ENCODE measurements at places on chromosomes 13 and 19.

DNA sequence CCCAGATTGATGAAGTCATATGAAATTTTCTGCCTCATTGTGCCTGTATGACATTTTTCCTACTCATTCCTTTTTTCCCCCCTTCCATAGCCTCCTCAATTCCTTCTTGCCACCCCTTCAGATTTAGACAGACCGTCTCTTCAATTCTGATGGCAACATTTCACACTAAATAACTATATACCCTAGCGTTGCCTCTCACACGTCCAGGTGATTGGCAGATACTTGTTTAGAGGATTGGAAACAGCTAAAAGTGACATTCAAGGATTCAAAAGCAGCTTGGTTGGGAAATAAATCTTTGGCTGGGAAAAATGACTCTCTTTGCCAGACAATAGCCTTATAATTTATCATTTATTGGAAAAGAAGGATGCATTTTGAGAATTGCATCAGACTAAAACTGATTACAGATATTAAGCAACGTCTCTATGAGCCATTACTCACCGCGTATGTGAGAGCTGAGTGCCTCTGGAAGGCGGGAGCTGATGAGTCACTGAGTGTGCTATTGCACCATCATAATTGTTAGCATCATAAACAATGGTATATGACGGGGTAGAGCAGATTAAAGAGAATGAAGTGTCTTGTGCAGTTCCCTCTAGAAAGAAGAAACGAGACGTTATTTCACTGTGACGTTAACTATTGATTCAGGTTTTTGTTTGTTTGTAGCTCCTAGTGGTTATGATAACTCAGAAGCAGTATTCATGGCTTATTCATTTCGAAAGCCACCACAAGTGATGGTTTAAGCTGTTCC lies 61.1 kb upstream of the FAM216B start:
- DNase-seq: no peak
- H3K36me3 ChIP-seq: no peaks in the 10 kb centered on the region
- H3K27me3 ChIP-seq: peaks cover 12% of the 10 kb centered on the region
- H3K27ac ChIP-seq: no peak overlapping the region
- no peaks in the 10 kb centered on the region for H3K4me1 ChIP-seq

- H3K4me3 ChIP-seq: peak within 1 kb of the TSS; percentile 62
- no peak for DNase-seq
- H3K27me3 ChIP-seq: peaks cover 42% of the 10 kb centered on the region
- no peaks in the 10 kb centered on the region for H3K36me3 ChIP-seq
- peak within 1 kb of the TSS; percentile 56 for H3K27ac ChIP-seq
These were observed at the start of gene LTBP4 for GRCh38 chr19:40601134-40601974. LTBP4 (plus strand) TSS chr19:40601369; CDS start chr19:40601388, 19 bp downstream.

DNA sequence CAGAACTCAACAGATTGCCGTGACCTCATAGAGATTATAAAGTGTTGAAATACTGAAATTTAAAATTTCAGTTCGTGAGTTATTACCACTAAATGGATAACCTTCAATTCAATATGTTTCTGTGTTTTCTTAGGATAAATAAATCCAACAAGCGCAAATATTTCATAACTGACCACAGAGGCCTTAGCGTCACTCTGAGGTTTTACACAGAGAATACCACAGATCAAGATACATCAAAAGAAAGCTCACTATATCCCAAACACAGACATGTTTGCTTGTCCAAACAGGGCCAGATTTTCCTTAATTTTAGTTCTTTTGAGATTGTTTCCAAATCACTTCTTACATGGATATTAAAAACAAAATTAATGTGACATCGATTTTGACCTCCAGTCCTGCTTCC lies 235.8 kb downstream of the EFNB2 start:
- H3K4me1 ChIP-seq: no peaks in the 10 kb centered on the region
- no peaks in the 10 kb centered on the region for H3K27me3 ChIP-seq
- no peaks in the 10 kb centered on the region for H3K36me3 ChIP-seq
- no peak overlapping the region for H3K27ac ChIP-seq

GRCh38 chr13:38941353-38941945 lies 49.2 kb downstream of the STOML3 start:
- no peaks in the 10 kb centered on the region for H3K4me1 ChIP-seq
- H3K27me3 ChIP-seq: no peaks in the 10 kb centered on the region
- H3K36me3 ChIP-seq: no peaks in the 10 kb centered on the region
- H3K4me3 ChIP-seq: no peak overlapping the region
- no peak overlapping the region for H3K27ac ChIP-seq

DNA sequence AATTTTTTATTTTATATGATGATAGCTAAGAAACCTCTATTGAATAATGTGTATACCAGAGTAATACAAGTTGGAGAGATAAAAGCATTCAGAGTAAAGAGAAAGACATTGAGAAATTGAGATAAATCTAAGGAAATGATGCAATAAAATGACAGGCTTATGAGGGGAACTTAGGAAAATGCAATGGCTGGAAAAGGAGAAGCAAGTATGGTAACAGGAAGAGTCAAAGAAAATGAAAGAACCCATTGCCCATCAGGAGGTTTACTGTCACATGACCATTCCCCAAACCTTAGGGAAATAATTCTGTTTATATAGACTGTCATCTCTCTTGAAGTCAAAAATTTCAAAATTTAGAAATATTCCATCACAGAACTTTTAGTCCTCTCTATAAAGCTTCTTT lies 808.0 kb upstream of the PRR20A start:
- H3K4me1 ChIP-seq: no peaks in the 10 kb centered on the region
- no peaks in the 10 kb centered on the region for H3K27me3 ChIP-seq
- DNase-seq: no peak
- H3K4me3 ChIP-seq: no peak overlapping the region
- H3K27ac ChIP-seq: no peak overlapping the region
- H3K36me3 ChIP-seq: no peaks in the 10 kb centered on the region

GRCh38 chr19:56252699-56253422 lies 19.7 kb upstream of the EDDM13 start:
- H3K4me1 ChIP-seq: peaks cover 4% of the 10 kb centered on the region
- no peaks in the 10 kb centered on the region for H3K27me3 ChIP-seq
- no peak overlapping the region for H3K27ac ChIP-seq
- peaks cover 11% of the 10 kb centered on the region for H3K36me3 ChIP-seq
- no peak overlapping the region for H3K4me3 ChIP-seq
- DNase-seq: peak; percentile 66

DNA sequence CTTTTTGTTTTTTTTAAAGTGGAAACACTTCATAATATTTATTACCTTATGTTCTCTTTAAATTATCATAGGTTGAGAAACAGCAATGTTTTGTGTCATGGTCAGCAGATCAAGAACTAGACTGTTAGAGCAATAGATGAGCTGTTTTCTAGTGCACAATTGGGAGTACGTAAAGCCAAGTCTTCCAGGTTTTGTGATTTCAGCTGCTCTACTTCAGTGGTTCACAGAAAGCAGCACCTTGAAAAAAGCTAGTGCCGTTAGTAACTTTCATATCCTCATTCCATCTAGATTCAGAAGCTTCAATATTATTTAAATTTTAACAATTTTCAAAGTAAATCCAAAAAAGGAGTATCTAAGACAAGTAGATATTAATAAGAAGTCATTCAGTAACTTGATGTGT lies 1.9 kb downstream of the GPR18 start:
- peak overlapping the region; percentile 78 for H3K4me3 ChIP-seq
- DNase-seq: no peak
- peak overlapping the region; percentile 89 for H3K27ac ChIP-seq
- peaks cover 68% of the 10 kb centered on the region for H3K4me1 ChIP-seq

GRCh38 chr13:36251526-36251925 lies 37.2 kb upstream of the SOHLH2 start:
- H3K27ac ChIP-seq: no peak overlapping the region
- H3K4me1 ChIP-seq: no peaks in the 10 kb centered on the region
- DNase-seq: no peak
- H3K4me3 ChIP-seq: no peak overlapping the region
- no peaks in the 10 kb centered on the region for H3K27me3 ChIP-seq
- H3K36me3 ChIP-seq: no peaks in the 10 kb centered on the region

GRCh38 chr19:883661-884211 lies 9.3 kb downstream of the MED16 start:
- no peak for DNase-seq
- no peak overlapping the region for H3K27ac ChIP-seq
- no peak overlapping the region for H3K4me3 ChIP-seq
- H3K27me3 ChIP-seq: no peaks in the 10 kb centered on the region
- H3K36me3 ChIP-seq: peaks cover 41% of the 10 kb centered on the region
- H3K4me1 ChIP-seq: peaks cover 4% of the 10 kb centered on the region

DNA sequence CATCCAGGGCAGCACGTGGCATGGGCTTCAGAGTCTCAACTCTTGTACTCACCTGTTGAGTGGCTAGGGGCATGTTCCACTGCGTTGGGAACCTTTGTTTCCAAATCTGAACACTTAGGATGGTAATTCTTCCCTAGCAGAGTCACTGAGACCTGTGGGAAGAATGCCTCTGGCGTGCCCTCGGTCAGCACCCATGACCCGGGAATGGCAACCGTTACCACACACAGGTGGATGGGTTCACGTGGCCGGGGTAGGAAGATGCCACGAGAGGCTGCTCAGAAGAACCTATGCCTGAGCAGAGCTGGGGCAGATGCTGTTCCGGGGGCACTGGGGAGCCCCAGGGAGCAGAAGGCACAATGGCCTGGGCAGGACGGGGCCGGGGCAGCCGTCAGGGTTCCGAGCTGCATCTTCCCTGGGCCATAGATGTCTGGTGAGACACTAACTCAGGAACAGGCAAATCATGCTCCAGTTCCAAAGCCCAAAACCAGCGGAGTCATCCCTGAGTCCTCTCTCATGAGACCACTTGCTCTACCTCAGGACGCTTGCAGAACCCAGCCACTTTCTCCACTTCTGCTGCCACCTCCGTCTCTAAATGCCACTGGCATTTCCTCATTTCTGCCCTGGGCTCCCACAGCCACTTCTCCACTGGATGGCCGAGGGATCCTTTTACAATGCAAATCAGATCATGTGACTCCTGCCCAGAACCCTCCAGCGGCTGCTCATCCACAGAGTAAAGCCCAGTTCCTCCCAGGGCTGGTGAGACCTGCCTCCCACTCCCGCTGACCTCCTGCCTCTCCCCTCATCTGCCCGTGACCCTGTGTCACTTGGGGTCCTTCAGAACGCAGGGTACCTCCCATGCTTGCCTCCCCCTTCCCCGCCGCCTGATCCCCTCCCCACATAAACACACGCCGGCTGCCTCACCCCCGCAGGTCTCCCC lies 36.7 kb downstream of the FAM124A start:
- peaks cover 4% of the 10 kb centered on the region for H3K27me3 ChIP-seq
- DNase-seq: no peak
- peaks cover 4% of the 10 kb centered on the region for H3K4me1 ChIP-seq
- peaks cover 1% of the 10 kb centered on the region for H3K36me3 ChIP-seq
- H3K27ac ChIP-seq: no peak overlapping the region

DNA sequence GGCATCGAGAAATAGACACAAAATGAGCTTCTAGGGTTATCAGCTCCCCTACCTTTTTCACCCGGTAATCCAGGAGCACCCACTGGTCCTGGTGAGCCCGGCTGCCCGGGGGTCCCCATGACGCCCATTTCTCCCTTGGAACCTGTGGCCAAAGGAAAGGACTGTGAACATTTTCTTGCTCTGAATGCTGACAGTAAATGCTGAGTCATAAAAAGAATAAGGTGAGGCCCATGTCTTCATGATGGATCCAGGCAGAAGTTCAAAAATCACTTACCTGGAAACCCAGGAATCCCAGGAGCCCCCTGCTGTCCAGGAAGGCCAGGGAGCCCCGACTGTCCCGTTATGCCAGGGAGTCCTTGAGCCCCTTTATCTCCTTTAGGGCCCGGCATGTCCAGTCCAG lies 129.2 kb downstream of the COL4A1 start:
- peaks cover 2% of the 10 kb centered on the region for H3K36me3 ChIP-seq
- no peak overlapping the region for H3K27ac ChIP-seq
- no peak for DNase-seq

- H3K27me3 ChIP-seq: no peaks in the 10 kb centered on the region
- peaks cover 48% of the 10 kb centered on the region for H3K36me3 ChIP-seq
- DNase-seq: peak; percentile 68
These were observed 5.3 kb upstream of the CD79A start for GRCh38 chr19:41871573-41872383.

DNA sequence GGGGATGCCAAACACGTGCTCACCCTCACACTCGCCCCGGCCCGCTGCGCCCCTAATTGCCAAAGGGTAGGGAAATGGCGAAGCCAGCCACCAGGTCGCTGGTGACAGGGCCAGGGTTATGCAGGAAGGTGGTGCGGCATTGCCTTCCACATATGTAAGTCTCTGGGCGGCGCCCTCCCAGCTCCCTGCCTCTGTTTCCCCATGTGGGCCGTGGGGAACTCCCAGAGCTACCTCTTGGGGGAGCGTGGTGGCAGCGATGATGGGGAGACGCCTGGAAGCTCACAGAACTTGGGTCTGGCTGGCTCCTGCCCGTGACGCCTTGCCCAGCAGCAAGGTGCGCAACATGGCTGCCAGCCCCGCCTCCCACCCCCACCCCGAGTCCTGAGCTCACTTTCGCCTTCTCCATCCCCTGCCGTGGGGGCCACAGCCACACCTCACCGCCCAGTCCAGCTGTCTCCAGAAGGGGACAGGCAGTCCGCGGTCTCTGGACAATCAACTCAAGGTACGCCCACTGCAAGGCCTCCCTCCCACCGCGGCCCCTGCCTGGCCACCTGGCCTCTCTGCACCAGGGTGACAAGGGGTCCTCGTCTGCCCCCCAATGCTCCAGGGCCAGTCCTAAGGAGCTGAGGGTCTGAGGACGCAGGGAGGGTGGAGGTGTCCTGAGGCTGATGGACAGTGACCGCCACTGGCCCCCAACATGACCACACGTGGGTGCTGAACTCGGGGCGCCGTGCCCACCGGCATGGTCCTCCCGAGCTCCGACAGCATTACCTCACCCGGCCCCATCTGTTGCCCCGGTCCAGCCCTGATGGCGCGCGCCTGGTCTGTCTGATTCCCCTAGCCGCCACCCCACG lies 6.6 kb downstream of the C19orf25 start:
- H3K4me3 ChIP-seq: no peak overlapping the region
- H3K36me3 ChIP-seq: peaks cover 30% of the 10 kb centered on the region
- peaks cover 45% of the 10 kb centered on the region for H3K4me1 ChIP-seq
- peaks cover 12% of the 10 kb centered on the region for H3K27me3 ChIP-seq

DNA sequence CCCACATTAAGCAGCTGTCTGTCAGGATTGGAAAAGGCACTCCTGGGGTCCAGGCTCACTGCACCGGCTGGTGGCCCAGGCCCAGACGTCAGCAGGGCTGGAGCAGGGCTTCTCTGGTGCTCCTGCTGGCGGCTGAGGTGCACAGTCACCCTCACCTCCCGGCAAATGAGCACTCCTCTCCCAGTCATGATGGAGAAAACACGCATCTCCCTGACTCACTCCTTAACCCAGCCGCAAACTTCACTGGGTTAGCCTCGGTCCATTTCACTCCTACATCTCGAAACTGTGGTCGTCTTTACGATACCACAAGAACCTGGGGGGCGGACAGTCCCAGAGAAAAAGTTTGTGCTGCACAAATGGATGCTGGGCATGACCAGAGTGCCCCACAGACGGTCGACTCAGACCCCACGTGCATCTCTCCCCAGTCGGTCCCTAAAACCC lies 3.3 kb upstream of the RASA3 start:
- H3K4me1 ChIP-seq: peaks cover 30% of the 10 kb centered on the region
- no peaks in the 10 kb centered on the region for H3K27me3 ChIP-seq
- H3K36me3 ChIP-seq: no peaks in the 10 kb centered on the region
- DNase-seq: no peak

GRCh38 chr13:113148940-113149503 lies 9.4 kb upstream of the PROZ start:
- peaks cover 54% of the 10 kb centered on the region for H3K27me3 ChIP-seq
- H3K27ac ChIP-seq: no peak overlapping the region
- H3K4me3 ChIP-seq: no peak overlapping the region
